ENCODE measurements at places on chromosomes 13 and 19.

DNA sequence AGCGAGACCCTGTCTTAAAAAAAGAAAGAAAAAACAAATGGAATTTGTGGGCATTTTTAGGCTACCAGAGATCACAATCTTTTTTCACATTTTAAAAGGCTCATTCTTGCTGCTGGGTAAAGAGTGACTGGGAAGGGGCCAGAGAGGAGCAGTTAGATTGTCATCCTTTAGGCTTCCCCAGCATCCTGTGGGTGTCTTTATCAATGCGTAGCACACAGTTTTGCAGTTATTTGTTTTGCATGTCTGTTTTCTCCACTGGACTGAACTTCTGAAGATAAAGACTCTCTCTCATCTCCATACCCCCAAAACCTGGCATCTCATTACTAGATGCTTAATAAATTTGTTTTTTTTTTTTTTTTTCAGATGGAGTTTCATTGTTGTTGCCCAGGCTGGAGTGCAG, 2.1 kb upstream of the UTP14C start:
- DNase-seq = no peak

DNA sequence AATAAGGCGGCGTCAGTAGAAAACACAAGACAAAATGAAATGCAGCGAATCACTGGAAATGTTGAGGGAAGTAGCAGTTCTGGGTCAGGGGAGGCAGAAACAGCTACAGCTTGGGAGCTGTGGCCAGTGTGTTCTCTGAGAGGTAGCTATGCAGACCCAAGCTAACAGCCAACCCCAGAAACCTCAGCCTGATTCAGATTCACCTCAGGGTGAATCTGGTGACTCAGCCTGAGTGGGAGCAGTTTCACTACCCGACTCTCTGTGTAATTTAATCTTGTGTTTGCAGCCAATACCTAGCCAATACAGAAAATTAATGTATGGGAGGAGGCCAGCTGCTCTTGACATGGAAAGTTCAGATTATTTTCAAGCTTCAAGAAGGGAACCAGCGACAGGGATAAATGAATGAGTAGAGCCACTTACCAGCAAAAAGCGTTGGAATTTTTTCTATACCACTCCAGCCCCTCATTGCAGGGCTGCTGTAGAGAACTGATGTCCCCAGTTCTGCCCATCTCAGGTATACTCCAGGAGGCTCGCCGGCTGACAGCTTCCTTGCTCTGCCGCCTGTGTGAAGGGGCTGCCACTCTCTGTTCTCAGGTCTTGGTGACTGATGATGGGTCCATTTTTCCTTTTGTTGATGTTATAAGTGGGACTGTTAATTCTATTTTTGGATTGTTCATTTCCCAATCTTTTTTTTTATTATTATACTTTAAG, 8.9 kb downstream of the IGFL3 start:
- DNase-seq = no peak

DNA sequence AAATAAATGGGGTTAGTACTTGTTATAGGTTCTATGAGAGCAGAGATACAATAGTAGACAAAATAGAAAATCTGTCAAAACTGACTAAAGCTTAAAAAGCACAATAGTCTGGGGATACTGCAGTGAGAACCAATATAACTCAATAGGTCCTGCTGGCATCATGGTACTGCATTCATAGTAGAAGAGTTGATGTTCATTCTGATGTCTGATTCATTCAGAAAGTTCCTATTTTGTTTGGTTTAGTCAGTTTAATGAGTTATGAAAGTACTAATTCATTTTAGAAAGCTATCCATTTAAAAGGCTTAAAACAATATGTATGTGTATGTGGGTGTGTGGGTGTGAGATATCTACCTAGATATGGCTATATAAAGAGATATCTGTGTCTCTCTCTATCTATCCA, 152.8 kb downstream of the LHFPL6 start:
- no peak for DNase-seq

GRCh38 chr19:49968279-49968922, 7.4 kb upstream of the SIGLEC11 start:
- DNase-seq = no peak

DNA sequence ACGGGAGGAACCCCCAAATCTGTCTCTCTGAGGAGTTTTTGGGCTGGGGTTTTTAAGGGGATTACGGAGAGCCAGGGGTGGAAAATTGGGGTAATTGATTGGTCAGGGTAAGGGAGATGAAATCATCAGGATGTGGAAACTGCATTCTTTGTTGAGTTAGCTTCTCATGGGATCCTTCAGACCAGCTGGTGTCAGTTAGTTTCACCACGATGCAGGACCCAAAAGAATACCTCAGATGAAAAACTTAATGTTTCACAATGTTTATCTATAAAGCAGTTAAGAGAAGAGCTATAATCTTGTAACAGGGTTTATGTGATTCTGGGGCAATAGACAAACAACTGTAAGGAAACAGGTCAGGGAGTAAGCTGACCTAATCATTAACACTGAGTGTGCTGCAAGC, 230.8 kb downstream of the POU4F1 start:
- DNase-seq = no peak

DNA sequence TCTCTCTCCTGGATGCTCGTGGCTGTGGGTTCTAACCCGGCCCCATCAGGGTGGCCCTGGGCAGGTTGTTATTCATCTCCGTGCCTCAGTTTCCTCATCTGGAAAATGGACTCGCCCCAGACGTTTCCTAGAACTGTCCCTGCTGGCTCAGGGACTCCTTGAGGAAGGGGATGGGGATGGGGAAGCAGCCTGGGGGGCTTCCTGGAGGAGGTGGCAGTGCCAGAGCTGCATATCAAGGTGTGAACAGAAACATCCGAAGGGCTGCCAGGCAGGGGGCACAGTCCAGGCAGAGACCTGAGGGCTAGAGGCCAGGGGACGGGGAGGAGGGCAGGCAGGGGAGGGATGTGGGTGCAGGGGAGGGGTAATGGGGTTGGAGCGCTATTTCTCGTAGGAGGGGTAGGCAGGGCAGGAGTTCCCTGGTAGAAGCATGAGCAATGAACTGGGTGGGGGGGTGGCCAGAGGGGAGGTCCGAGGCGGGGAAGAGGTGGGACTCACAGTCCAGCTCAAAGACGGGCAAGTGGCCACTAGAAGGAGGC, 3.6 kb upstream of the ELANE start:
- no peak for DNase-seq

GRCh38 chr19:10364644-10365043, 15.7 kb downstream of the TYK2 start:
- DNase-seq = no peak
